LNCaP clone FGC (cell line): ENCODE measurements at places on chromosomes 5 and 9.
A peak's percentile ranks its signal among the peaks of the same experiment; 100 is the strongest.

GRCh38 chr9:9846557-9846956, 766.2 kb downstream of the PTPRD start:
- no peak for DNase-seq

DNA sequence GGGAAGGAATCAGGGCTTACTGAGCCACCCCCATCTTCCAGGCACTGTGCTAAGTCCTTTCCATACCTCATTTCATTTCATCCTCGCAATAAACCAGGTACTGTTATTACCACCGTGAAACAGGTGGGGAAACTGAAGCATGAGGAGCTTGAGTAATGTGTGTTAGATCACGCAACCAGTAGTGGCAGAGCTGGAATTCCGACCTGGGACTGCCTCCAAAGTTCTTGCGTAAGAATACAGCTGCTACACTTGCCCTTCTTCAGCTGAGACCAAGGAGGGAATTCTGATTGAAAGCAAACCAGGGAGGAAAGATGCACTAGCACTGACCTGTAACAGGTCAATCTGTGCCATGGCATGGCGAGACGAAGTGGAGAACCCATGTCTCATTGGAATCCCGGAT, 113.4 kb upstream of the MSX2 start:
- DNase-seq: peak; percentile 7

- DNase-seq: no peak
Measured at GRCh38 chr5:55623789-55624188, 88.3 kb downstream of the SLC38A9 start.

GRCh38 chr9:14693251-14693861, at the start of gene ZDHHC21:
TSS of gene ZDHHC21 (minus strand) at chr9:14693432. CDS start at chr9:14674340, 19,092 bp downstream.
- DNase-seq: no peak

DNA sequence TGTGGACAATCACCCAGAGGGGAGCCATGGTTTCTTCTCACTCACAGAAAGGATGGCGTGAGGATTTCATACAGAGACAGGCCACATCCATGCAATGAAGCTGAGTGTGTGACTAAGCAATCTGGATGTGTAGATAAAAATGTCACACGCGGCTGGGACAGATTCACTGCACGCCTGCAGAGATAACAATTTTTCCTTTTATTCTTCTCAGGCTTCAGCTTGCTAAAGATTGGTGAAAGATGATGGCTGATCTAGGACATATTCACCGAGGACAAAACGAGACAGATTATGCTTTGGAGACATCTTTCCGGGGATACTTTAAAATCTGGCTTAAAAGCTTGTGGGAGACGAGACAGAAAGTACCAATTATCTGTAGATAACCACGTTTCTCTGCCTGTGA, 313.9 kb upstream of the TRPC7 start:
- DNase-seq: no peak

- DNase-seq: no peak
Measured at GRCh38 chr5:138875946-138876345, 811 bp upstream of the LRRTM2 start.

GRCh38 chr5:135040034-135040332, 6.0 kb upstream of the PITX1 start:
- no peak for DNase-seq

DNA sequence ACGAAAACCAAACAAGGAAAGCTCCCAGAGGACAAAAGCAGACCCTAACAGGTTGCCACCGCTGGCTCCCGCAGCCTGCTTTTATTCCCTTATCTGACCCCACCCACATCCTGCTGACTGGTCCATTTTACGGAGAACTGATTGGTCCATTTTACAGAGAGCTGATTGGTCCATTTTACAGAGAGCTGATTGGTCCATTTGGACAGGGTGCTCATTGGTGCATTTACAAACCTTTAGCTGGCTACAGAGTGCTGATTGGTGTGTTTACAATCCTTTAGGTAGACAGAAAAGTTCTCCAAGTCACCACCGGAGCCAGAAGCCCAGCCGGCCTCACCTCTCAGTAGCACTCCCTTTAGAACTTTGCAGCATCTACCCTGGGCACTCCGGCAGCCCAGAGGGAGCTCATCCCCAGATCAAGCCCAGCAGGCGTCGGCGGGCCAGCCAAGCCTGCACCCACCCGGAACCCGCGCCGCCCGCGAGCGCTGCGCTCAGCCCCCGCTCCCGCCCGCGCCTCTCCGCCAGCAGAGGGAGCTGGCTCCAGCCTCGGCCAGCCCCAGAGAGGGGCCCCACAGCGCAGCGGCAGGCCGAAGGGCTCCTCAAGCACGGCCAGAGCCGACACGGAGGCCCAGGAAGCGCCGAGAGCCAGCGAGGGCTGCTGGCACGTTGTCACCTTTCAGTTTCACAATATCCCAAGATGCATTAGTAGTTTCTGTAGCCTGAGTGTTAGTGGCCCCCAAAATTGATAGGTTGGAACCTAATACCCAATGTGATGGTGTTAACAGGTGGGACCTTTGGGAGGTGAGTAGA, 35.3 kb upstream of the CLPTM1L start:
- no peak for DNase-seq

- DNase-seq: no peak
Measured at GRCh38 chr5:4659851-4660250, 480.3 kb upstream of the ADAMTS16 start.

GRCh38 chr5:135223404-135223803, 175.6 kb downstream of the MACROH2A1 start:
- DNase-seq: no peak

DNA sequence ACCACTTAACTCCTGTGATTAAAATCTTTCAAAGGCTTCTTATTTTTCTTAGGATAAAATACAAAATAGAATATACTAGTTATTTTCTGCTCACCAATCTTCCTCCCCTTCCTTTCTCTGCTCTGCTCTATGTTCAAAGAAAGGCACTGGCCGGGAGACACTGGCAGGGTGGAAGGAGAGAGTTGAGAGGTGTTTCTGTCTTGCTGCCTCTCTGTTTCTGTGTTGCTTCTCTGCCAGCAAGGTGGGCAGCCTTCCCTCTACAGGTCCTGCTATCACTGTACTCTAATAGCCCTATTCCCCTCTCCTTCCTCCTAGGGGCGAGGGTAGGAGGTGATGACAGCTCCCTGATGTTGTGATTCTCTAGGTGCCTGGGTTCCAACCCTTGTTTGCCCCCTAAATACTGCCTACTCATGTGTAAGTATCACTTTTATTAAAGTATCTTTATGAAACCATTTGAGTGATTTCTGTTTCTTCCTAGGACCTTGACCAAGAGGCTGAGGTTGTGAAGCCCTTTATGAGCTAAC, 515.1 kb downstream of the TLE4 start:
- no peak for DNase-seq

DNA sequence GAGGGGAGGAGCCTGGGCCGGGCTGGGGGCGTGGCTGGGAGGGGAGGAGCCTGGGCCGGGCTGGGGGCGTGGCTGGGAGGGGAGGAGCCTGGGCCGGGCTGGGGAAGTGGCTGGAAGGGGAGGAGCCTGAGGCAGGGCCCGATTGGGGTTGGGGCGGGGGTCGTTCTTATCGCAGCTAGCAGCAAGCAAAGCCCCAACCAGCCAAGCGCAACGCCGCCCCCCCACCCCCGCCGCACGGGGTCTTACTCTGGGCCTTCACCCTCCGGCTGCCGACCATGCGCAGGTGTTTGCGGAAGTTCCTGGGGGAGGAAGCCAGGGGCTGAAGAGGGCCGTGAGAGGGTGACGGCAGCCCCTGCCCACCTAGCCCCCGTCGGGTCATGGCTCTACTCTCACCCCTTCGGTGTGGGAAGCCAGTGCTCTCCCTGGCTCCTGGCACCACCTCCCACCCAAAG, 5.0 kb downstream of the NSMF start:
- no peak for DNase-seq

DNA sequence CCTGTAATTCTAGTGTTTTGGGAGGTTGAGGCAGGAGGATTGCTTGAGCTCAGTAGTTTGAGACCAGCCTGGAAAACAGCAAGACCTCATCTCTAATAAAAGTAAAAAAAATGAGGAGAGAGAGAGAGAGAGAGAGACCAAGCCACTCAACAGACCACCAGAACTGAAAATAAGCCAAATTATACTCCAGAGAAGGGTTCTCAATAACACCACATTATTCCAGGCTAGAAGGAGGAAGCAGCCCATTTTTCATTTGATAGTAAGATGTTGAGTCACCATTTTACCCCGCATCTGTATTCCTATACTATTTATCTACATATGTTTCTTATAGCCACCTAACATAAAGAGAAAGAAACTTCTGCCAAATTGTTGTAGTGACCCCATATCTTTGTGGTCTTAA, 134.8 kb downstream of the PCSK5 start:
- DNase-seq: no peak

- DNase-seq: no peak
Measured at GRCh38 chr9:117927354-117927753, 223.2 kb downstream of the TLR4 start.

- DNase-seq: no peak
Measured at GRCh38 chr9:116587919-116588318, 99.2 kb upstream of the TRIM32 start.

GRCh38 chr5:167832609-167833008, 458.8 kb upstream of the WWC1 start:
- no peak for DNase-seq

- no peak for DNase-seq
Measured at GRCh38 chr5:139671096-139671841, 23.1 kb downstream of the CXXC5 start.

- DNase-seq: no peak
Measured at GRCh38 chr5:150197476-150197875, 7.6 kb downstream of the SLC6A7 start.

- DNase-seq: no peak
Measured at GRCh38 chr5:137265457-137265856, 233.7 kb downstream of the SPOCK1 start.

DNA sequence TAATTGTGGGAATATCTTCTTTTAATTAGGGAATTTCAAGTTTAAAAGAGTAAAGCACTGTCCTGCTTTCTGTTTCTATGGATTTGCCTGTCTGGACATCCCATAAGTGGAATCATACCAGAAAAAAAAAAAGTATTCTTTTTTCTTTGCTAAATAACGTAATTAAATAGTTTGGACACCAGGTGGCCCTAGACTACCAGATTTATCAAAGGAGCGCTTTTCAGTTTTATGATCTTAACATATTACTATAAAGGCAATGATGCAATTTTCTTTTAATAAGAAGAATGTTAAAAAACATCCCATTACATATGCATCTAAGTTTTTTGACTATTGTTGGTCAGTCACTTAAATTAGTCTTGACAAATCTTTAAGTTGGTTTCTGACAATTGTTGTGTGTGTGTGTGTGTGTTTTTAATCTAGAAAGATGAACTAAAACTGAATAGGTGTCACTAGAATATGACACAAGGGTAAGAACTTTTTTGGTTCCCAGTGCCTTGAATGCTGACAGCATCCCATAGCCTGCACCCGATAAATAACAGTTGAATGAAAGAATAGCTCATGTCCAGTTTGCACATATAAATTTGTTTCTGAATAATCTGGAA, 49.5 kb downstream of the C5orf22 start:
- peak; percentile 27 for DNase-seq

GRCh38 chr5:138245717-138246116, 28.7 kb downstream of the GFRA3 start:
- no peak for DNase-seq

GRCh38 chr5:35443803-35444595, 173.7 kb upstream of the SPEF2 start:
- DNase-seq: no peak

GRCh38 chr5:133644000-133644865, 31.9 kb upstream of the FSTL4 start:
- no peak for DNase-seq

DNA sequence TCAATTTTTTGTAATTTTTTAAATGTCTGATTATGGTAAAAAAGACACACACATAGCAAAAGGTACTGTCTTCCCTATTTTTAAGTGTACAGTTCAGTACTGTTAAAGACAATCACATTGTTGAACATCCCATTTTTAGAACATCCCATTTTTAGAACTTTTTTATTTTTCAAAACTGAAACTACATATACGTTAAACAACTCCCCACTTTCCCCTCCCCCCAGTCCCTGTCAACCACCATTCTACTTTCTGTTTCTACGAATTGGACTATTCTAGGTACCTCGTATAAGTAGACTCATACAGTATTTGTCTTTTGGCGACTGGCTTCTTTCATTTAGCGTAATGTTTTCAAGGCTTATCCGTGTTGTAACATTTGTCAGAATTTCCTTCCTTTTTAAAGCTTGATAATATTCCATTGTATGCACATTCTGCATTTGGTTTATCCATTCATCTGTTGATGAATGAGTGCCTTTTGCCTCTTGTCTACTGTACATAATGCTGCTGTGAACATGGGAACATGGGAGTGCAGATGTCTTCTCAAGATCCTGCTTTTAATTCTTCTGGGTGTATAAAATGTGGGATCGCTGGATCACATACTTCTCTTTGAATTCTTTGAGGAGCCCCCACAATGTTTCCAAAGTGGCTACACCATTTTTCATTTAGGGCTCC, 154.0 kb downstream of the PIK3R1 start:
- DNase-seq: no peak

DNA sequence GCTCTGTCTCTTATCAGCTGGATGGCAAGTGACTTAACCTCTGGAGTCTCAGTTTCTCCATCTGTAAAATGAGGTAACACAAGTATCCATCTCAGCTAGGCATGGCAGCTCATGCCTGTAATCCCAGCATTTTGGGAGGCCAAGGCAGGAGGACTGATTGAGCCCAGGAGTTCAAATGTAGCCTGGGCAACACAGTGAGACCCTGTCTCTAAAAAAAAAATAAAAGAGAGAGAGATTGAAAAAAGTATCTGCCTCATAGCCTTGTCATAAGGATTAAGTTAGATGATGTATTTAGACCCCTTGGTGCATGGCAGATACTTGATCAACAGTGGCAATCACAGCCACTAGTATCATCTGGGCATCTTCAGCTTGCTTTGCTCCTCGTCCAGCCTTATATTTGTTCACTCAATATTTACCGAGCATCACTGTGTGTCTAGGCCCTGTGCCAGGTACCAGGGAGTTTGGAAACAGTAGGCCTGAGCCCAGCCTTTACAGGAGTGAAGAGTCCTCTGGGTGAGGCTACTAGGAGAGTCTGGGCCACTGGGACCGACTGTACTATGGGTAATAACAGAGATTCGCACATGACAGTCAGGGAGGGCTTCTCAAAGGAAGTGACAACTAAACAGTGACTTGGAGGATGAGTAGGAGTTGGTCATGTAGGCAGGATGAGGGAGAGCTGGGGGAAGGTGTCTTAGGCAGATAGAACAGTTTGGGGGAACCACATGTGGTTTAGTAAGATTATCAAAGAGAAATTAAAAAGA, 34.2 kb downstream of the CORO2A start:
- peak; percentile 98 for DNase-seq

DNA sequence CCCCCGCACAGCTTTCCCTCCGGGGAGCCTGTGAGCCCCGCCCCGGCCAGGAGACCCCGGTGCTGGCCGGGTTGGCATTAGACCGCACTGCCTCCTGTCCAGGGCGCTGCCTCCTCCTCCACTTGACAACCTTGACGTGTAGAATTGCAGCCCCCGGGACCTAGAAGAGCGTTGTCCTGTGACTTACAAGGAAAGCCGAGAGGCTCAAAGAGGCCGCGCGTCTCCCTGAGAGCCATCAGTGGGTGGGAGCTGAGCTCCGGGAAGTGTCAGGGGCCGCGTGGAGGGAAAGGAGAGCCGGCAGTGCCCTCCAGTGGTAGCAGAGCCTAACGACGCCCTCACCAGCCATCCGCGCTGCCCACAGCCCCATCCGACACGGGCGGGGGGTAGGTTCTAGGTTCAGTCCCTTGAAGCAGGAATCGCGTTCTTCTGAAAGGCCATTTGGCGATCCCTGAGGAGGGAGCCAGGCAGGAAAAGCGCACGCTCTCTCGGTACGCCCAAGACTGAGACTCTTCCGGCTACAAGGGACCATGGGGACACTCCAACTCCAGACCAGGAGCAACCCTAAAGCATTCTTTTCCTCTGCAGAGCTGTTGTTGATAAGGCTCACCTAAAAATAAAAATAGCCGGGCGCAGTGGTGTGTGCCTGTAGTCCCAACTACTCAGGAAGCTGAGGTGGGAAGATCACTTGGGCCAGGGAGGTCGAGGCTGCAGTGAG, 40.6 kb upstream of the SAP30L start:
- no peak for DNase-seq
